ENCODE measurements at places on chromosomes 16 and 17. TPM values are rescaled to one million over a fixed set of nuclear protein-coding genes. Genes with fewer than 3 reads are reported as not detected.

DNA sequence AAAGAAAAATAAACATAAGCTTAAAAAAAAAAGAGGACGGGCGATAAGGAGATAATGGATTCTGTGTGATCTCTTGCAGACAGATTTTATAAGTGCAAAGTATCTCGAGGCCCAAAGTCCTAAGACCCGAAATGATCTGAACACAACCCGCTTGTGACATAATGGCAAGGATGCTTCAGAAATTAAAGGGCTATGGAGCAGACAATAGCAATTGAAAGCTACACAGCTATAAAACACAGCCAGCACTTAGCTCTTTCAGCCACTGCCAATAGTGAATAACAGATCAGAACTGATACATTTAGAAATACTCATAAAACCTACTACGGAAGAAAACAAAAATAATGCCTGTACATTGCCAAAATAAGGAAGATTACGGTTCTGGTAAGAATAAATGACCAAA lies 117.5 kb downstream of the ZFHX3 start:
- H3K4me1 ChIP-seq = peaks cover 33% of the 10 kb centered on the region
- peak overlapping the region; percentile 8 for H3K27ac ChIP-seq
- H3K4me3 ChIP-seq = no peak overlapping the region

Gene DNAH9
- not detected for total RNA-seq

GRCh38 chr17:74326506-74326905 lies 480 bp downstream of the KIF19 start:
- H3K27ac ChIP-seq = no peak overlapping the region
- DNase-seq = no peak
- H3K4me1 ChIP-seq = peaks cover 36% of the 10 kb centered on the region

Gene CD300LF
- not detected for total RNA-seq

DNA sequence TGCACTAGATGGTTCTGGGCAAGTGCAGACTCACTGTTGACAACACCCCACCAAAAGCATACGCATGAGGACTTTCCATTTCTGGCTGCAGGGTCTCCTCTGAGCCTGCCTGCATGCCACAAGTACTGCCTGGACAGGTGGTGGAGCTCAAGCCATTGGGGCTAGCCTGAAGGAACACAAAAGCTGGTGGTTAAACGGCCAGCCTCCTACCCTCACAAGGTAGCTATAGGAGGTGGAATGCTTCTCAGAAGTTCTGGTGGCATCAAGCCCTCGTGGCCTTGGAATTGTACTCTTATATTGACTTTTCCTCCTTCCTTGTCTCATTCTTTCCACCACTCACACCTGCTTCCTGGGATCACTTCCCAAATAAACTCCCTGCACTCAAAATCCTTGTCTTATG lies 56.6 kb upstream of the BCAR1 start:
- DNase-seq = no peak
- H3K27me3 ChIP-seq = peaks cover 10% of the 10 kb centered on the region
- no peak overlapping the region for H3K27ac ChIP-seq
- H3K4me3 ChIP-seq = no peak overlapping the region
- H3K36me3 ChIP-seq = peaks cover 17% of the 10 kb centered on the region
- H3K4me1 ChIP-seq = peaks cover 21% of the 10 kb centered on the region

All from activated CD8-positive, alpha-beta T cell treated with anti-CD3 and anti-CD28 coated beads, Interleukin-2, amount 10 ng/mL, durations not matched to agents 7 days and 5 days (primary cell).